ENCODE measurements at places on chromosomes 13 and 19.

GRCh38 chr19:43997631-43998290 is 5.0 kb upstream of the ZNF230 start:
- no peak for DNase-seq

DNA sequence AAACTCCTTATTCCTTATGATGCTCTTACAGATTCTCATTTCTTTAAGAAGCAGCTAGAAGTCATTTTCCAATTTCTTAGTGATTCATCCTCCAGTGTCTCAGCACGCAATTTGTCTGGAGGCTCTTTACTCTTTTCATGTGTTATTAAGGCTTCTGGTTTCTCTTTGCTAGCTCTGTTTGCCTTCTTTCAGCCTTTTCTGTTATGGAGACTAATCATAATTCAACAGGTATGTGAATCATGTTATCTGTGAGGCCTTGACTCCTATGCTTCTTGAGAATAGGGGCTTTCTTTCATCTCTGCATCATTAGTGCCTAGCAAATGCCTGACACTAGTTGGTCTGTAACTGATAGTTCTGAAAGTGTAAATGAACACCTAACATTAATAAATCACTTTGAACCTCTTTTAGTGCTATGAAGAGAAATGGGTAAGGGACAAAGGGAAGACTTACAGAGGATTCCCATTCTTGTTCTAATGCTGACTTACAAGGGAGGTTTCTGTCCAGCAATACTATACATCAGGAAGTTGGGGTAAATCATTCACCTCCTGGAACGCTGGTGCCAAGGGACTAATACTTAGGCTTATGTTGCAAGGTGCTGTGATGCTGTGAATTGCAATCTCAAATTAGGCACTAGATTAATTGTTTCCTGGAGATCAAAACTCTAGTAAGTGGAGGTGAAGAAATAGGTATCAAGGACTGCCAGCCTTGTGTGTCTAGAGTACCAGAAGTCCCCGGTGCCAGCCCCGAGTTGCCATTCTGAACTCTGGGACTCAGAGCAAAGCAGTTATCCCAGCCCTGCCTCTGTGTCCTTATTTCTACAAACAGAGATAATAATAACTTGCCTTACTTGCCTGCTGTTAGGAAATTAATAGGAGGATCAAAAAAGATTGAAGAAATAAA is 265.6 kb downstream of the DCLK1 start:
- DNase-seq, result no peak

- DNase-seq, result no peak
These were observed 991 bp downstream of the OBI1 start for GRCh38 chr13:78657699-78658629.

DNA sequence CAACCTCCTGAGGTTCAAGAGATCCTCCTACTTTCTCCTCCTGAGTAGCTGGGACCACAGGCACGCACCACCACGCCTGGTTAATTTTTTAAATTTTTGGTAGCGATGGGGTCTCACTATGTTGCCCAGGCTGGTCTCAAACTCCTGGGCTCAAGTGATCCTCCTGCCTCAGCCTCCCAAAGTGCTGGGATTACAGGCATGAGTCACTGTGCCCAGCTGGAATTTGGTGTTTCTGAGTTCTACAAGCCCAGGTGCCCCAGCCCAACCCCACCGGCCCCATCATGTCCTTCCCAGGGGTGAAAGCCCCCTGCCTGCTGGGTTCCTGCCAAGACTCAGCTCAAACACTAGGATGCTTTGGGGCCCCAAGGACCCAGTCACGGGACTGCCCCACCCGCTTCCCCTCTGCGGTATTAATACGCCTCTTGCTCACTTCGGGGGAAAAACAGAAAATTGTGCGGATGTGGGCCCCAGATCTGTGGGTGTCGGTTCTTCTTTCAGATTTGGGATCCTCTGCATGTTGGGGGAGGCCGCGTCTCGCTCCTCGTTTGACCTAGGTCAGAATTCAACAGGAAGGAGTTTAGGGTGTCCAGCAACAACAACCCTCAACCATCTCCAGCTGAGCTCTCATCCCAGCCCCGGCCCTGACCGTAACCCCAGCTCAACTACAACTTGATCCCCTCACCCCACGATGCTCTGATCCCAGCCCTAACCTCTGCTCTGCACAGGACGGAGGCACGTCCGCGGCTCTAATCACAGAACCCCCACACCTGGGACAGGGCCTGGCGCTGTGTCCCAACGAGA is 3.7 kb upstream of the FCER2 start:
- peak; percentile 40 for DNase-seq

DNA sequence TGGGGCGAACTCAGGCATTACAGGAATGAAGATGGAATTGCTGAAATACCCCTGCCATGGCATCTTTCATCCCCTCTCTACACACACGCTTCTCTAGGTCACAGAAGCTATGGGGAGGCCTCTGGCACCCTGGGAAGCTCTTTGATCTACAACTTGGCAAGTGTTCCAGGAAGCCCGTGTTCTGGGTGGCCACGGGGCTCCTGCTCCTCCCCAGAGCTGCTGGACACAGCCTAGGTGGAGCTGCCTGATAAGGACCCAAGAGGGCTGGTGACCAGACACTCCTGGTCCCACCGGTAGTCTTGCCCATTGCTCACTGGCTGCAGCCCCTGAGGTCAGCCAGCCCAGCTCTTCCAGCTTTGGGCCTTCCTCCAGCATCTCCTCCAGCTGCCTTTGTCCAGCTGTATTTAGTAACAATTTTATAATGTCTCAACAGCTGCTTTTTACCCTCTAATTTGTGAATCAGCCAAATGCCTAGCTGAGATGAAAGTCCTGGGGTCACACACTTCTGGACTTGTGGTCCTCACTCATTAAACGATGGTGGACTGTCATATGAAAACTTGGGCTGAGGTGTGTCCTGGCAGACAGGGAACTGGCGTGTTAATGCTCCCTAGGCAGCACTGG is 72.8 kb upstream of the SPATA13 start:
- no peak for DNase-seq

DNA sequence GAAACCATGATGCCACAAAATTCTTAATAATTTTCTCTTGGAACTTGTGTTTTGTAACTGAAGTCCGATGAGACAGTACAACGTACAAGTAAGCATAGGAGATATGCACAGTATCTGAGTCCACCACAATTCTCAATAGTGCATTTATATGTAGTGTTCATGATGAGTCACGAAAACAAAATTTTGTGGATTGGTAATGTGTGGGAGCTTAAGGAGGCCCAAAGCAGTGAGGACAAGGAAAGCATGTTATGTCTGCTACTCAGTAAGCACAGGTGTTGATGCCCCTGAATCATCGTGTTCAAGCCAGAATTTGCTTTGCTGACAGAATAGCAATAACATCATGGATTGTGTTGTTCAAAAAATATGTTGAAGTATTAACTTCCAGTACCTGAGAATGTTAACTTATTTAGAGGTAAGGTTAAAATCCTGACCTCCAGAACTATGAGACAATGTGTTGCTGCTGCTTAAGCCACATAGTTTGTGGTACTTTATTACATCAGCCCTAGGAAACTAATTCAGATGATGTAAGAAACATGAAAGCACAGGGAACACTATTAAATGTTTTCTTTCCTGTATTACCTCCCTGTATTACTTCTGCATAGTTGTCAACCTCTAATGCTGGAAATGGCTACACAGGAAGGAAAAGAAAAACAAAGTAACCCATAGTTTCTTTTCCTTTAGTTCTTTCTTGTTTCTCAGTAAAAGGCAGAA is 201.3 kb downstream of the SLITRK6 start:
- DNase-seq, result no peak

- no peak for DNase-seq
These were observed 21.2 kb downstream of the CCNA1 start for GRCh38 chr13:36453516-36453915.

- no peak for DNase-seq
These were observed 289.8 kb downstream of the MTUS2 start for GRCh38 chr13:29109987-29110386.

- no peak for DNase-seq
These were observed 8.8 kb downstream of the UPF1 start for GRCh38 chr19:18840288-18841267.

- DNase-seq, result no peak
These were observed 6.3 kb upstream of the WTIP start for GRCh38 chr19:34475026-34475974.

- no peak for DNase-seq
These were observed 687 bp upstream of the CIRBP start for GRCh38 chr19:1268226-1269064.

- no peak for DNase-seq
These were observed 782 bp downstream of the EPN1 start for GRCh38 chr19:55675661-55676354.

DNA sequence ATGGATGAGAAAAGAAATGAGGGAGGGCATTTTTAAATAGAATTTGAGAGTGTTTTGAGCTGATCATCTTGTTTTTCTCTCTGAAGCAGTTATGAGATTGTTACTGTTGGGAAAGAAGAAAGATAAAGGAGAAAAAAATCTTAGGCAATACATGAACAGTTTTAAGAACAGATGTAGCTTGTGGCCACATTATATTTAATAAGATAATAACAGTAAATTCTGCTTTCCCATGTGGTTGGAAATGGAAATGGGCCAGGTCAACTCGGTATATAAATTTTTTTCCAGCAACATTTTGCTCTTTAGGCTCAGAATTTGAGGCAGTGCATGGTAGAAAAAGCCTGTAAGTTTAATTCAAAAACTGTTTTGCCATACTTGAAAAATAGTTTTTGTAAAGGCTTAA is 118.7 kb downstream of the POSTN start:
- DNase-seq, result no peak

DNA sequence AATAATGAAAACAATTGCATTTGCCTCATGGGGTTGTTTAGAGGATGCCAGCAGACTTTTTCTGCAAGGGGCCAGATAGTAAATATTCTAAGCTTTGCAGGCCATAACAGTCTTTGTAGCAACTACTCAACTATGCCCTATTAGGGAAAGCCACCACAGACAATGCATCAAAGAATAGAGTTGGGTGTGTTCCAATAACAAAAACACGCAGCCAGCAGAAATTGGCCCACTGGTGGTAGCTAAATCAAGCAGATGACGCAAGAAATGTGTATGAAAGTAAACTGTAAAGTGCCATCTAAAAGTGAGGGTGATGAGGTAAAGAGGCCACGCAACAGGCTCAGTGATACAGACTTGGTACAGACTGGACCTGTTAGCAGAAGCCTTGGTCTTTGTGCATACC is 75.2 kb upstream of the SIAH3 start:
- DNase-seq, result no peak

DNA sequence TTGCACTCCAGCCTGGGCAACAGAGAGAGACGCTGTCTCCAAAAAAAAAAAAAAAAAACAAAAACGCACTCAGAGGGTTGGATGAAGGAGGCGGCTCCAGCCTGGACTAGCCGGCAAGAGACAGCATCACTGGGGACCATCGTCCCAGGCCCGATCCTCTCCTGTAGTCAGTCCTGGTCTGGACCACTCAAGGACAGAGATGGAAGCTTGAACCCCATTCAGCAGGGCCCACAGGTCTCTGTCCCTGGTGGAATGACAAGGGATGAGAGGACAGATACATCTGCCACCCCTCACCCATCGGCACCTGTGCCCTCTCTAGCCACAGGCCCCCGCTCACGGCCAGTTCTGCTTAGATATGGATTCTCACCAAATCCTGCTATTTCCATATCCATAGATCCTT is 14.0 kb downstream of the ADGRE5 start:
- no peak for DNase-seq

GRCh38 chr19:33468361-33469170 is 53.0 kb downstream of the PEPD start:
- no peak for DNase-seq

- DNase-seq, result no peak
These were observed 2895.5 kb upstream of the PCDH20 start for GRCh38 chr13:64311112-64311511.

DNA sequence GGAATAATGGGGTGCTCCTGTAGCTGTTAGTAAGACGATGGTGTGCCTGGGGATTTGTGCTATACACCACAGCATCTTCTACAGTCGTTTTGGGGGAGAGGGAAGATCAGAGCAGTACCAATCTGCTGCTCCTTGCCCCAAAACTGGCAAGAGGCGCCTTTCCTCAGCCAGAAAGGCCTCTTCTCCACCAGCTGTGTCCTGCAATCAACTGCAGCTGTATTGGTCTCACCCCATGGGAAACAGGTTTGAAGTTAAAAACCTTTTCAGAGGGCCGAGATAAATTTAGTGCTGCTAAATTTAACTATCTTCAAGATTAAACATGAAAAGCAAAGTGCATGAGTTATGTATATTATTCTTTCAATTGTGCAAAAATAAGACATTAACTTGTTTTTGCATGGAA is 1.2 kb upstream of the RNASEH2B start:
- DNase-seq, result no peak

DNA sequence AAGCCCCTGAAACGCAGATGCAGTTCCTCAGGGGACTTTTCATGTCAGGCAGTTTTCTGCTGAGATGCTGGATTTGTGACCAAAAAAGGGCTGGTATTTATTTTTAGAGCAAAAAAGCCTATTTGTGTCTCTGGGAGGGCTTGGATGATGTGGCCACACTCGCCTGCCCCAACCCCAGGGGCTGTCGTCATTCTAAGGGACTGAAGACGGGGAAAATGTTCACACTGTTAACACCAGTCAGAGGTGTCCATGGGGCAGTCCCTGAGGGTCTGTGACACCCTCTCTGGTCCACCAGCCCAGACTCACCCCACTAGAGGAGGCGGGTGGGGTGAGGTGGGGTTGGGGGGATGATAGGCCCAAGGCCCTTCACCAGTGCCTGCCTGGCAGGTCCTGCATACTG is 15.9 kb upstream of the EPHX3 start:
- no peak for DNase-seq

DNA sequence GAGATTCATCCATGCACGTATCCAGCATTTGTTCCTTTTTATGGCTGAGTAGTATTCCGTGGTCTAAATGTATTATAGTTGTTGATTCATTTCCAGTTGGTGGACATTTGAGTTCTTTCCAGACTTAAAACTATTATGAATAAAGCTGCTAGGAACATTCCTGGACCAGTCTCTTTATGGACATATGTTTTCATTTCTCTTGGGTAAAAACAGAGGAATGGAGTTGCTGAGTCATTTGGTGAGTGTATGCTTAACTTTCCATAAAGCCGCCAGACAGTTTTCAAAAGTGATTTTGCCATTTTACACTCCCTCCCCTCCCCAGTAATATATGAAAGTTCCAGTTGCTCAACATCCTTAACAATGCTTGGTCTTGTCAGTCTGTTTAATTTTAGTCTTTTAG is 116.4 kb downstream of the TSHZ3 start:
- no peak for DNase-seq

DNA sequence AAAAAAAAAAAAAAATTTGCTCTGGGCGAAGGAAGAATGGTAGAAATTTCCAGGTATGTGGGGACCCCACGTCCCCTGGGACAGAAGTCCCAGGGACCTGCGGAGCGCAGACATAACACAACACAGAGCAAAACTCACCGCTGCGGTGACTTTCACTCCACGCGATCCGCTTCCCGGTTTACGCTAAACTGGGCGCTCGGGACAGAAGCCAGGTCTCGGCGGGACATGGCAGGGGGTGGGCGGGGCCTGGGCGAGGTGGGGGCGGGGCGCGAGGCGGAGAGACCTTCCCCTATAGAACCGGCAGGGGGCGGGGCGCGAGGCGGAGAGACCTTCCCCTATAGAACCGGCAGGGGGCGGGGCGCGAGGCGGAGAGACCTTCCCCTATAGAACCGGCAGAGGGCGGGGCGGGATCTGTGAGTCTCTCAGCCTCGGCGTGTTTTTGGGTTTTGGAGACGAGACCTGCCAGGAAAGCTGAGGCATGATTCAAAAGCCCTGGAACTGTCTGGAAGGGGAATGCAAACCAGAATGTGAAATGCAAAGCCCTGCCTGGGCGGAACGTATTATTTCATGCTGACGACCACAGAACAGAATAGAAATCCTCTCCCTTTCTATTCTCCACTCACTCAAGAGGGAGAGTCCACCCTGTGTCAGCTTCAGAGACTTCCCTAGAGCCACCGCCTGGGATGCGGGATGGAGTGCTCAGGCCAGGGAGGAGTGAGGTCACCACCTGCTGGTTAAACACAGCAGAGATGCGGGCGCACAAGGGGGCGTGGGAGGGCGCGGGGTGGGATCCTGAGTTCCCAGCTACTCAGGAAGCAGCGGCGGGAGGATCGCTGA is 20.2 kb upstream of the ERVV-1 start:
- DNase-seq, result peak; percentile 57
